ENCODE measurements at places on chromosomes 5 and 9.

DNA sequence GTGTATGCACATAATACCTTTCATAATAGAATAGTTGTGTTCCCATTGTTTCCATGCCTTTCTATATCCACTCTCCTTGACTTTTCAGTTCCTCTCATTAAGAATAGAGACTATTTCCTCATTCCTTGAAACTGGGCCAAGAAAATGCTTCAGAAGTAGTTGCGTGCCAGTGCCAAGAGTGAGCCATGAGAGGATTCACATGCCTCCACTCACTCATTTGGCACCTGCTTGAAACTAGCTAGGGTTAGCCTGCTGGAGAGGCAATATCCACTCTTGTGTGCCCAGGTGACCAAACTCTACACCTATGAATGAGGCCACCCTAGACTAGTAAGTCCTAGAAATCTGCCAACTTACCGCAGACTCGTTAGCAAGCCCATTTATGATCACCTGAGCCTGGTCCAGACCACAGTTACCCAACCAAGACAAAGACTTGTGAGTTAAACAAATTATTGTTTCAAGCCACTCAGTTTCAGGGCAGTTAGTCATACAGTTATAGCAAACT lies 276.3 kb downstream of the EPB41L4A start:
- no peak for DNase-seq

GRCh38 chr5:159240301-159240870 lies 22.7 kb upstream of the UBLCP1 start:
- no peak for DNase-seq

DNA sequence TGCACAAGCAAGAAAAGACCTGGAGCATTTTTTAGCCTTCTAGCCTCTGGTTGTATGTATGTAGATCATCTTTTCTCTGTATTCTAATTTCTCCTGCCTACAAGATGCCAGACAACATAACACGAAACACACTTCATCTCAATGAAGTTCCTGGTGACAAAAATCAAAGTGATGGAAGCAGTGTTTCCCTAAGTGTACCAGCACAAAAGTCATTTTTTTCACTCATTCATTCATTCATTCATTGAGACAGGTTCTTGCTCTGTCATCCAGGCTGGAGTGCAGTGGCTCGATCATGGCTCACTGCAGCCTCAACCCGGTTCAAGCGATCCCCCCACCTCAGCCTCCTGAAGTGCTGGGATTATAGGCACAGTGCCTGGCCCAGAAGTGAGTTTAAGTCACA lies 71.5 kb upstream of the SAP30L start:
- DNase-seq: no peak

- no peak for DNase-seq
Measured at GRCh38 chr5:128349044-128349858, 188.8 kb downstream of the FBN2 start.

DNA sequence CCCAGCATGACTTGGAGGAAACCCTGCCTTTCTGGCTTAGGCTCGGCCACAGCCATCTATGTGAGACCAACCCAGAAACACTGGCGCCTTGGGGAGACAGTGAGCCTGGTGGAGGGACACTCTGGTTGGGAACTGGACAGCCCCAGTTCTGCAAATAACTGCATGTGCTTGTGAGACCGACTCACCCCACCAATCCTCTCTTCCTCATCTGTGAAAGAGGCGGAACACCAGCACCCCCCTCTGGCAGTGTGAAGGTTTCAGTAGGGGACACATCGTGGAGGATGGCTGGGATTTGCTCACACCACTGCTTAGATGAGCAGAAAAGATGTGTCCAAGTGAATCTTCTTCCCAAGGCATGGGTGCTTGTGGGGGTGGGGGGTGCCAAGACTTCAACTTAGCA lies 43.4 kb upstream of the N4BP3 start:
- no peak for DNase-seq

- DNase-seq: no peak
Measured at GRCh38 chr5:99037668-99038067, 108.9 kb upstream of the CHD1 start.
